ENCODE measurements at places on chromosomes 13 and 19.

- DNase-seq, result no peak
Observed at GRCh38 chr13:63044589-63045313, 1629.1 kb upstream of the PCDH20 start.

DNA sequence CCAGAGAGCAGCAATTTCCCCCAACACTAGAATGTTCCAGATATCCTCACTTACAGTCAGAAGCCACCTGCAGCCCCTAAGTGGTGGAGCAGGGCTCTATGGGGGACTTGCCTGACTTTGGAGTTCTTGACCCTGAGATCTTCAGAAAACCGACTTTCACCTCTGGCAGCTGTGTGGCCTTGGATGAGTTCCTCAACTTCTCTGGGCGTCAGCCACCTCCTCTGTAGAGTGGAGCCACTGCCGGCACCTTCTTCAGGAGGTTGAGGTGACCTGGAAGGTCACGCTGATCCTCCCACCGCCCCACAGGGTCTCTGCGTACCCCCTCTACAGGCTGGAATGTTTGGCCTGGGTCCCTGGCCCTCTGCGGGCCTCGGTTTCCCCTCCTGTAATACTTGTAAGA is 7.1 kb upstream of the FUT5 start:
- DNase-seq, result no peak

GRCh38 chr13:50467156-50468110 is 376.1 kb downstream of the DLEU7 start:
- DNase-seq, result no peak

- DNase-seq, result no peak
Observed at GRCh38 chr13:60152904-60153303, 10.8 kb downstream of the DIAPH3 start.

GRCh38 chr13:32080328-32080744 is 48.8 kb downstream of the FRY start:
- no peak for DNase-seq

GRCh38 chr19:40143612-40144011 is 47.6 kb upstream of the MAP3K10 start:
- DNase-seq, result no peak

GRCh38 chr19:55432241-55432959 is 10.7 kb downstream of the SHISA7 start:
- DNase-seq, result no peak

DNA sequence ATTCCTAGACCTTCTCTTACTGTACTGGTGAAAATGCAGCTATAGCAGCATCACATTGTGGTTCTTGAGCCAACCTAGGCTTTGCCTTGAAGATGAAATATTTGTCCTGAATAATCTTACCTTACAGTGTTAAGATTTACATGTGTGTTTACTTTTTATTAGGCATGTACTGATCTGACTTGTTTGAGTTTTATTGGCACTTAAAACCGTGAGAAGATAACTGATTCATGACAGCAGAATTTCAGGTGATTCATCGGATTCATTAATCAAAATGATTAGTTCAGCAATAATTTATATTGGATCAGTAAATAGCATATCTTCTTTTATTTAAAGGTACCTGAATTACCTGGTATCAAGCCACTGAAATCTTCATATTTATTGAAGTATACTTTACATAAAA is 296.3 kb downstream of the KLF5 start:
- DNase-seq, result no peak

DNA sequence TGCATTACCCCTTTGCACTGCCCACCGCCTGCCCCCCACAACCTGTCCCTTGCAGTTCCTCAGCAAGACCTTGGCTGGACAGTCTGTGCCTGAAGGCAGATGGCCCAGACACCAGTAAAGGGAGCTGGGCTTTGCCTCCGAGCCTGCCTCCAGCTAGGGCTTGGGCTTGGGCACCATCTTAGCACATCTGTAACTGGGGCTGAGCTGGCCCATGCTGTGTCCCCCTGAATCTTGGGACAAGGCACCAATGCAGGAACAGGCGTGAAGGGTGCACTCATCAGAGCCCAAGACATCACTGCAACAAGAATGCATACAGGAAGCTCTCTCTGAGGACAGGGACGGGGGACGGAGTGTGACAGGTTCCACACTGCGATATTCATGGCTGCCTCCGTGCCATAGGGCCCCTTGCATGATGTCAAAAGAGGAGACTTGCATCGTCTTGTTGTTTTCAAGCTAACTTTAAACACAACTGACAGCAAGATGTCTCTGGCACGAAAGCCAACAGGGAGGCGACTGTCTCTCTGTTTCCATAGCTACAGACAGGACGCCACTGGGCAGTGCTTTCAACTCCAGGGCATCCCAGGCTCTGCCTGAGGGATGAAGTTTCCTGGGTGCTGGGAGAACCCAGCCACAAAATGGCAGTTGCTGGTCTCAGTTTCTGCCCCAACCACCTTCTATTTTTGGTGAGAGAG is 8.7 kb upstream of the CHST8 start:
- DNase-seq, result no peak

Measured in activated CD8-positive, alpha-beta memory T cell treated with anti-CD3 and anti-CD28 coated beads, Interleukin-2, amount 50 U/mL, for 48 hours (primary cell).